SJCRH30 (cell line): ENCODE measurements at places on chromosomes 6 and 20. TPM values are rescaled to one million over a fixed set of nuclear protein-coding genes. Genes with fewer than 3 reads are reported as not detected.
A peak's percentile ranks its signal among the peaks of the same experiment; 100 is the strongest.

GRCh38 chr6:157822245-157823000 lies 623 bp upstream of the SNX9 start:
- H3K27ac ChIP-seq, result no peak overlapping the region
- H3K36me3 ChIP-seq, result no peaks in the 10 kb centered on the region
- H3K4me1 ChIP-seq, result no peaks in the 10 kb centered on the region; the same call in 1 of the 2 replicates
- DNase-seq, result no peak

DNA sequence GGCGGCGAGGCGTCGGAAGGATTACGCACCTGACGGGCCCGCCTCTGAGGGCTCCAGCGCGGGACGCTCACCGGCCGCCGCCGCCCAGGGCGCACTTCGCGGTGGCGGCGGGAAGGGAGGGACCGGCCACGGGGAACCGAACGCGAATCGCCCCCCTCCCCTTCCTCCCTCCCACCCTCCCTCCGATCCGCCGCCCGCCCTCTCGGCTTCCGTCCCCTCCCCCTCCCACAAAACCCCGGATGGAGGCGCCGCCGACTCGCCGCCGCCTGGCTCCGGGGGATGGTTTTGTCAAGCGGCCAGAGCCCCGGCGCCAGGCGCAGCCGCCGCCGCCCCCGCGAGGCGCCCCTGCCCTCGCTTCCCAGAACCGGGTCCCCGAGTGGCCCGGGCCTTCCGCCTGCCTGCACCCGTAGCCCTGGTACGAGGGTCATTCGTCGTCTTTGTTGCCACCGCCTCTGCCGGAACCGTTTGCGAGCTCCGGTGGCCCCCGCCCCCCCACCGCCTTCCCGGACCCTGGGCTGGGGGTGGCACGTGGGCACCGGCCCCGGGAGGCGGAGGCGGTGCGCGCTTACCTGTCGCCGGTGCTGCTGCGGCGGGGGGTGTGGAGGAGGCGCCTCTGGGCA lies 398 bp downstream of the ZBTB2 start:
- H3K4me3 ChIP-seq, result peak overlapping the region; percentile 99
- H3K36me3 ChIP-seq, result peaks cover 13% of the 10 kb centered on the region
- H3K27me3 ChIP-seq, result no peaks in the 10 kb centered on the region
- peak; percentile 84 for DNase-seq
- peaks cover 13% of the 10 kb centered on the region for H3K4me1 ChIP-seq

DNA sequence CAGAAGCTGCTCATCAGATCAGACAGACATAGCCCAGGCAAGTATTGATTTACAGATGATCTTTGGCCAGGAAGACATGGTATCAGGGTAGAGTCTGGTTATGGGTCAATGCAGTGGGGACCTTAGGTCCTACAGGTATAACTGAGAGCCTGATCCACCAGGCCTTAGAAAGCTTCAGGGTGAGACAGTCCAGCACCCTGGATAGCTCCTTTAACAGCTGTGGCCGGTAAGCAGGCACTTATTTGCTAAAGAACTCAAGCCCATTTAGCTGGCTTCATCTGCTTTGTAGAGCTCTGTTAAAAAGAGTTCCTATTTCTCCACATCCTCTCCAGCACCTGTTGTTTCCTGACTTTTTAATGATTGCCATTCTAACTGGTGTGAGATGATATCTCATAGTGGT lies 39.6 kb downstream of the ESR1 start:
- no peaks in the 10 kb centered on the region for H3K4me1 ChIP-seq
- H3K36me3 ChIP-seq, result no peaks in the 10 kb centered on the region
- H3K27me3 ChIP-seq, result no peaks in the 10 kb centered on the region
- no peak overlapping the region for H3K4me3 ChIP-seq
- peak; percentile 69 for DNase-seq

DNA sequence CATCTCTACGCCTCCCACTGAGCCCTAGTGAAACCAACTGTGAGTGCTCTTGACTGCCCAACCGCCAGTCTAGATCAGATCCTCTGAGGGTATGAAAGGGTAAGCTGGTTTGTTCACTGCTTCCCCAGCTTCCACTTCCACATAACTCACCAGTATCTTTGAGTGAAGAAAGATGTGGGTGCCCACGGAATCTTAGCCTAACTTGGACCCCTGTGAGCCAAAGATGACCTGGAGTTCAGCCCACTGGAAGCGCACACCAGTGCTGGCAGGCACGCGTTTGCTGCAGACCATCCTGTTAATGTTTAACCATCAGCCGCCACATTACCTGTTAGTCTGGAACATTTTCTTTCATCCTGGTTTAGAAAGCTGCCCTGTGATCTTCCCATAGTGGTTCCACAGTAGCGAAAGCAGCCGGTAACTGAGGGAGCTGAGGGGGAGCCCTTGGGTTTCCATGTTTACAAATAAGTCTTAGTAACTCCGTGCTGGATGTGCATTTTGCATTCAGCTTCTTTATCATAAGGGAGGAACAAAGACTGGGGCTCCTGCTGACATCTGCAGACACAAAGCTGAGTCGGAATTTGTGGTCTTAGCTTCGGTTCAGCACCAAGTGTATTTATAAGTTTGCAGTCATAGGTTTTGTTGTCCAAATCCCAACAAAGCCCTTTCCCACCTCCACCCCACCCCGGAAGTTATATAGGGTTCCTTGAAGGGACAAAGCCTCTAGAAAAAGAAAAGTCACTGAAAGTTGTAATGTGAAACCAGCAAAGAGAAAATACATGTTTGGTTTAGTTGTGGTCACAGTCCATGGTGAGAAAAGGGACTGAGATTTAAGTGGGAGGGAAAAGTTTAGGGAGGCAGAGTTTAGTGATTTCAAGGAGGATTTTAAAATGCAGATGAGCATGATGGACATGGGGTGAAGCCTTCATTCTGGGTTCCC lies 71.0 kb downstream of the SSR1 start:
- no peaks in the 10 kb centered on the region for H3K36me3 ChIP-seq
- no peaks in the 10 kb centered on the region for H3K27me3 ChIP-seq
- DNase-seq, result peak; percentile 30
- H3K4me3 ChIP-seq, result no peak overlapping the region

DNA sequence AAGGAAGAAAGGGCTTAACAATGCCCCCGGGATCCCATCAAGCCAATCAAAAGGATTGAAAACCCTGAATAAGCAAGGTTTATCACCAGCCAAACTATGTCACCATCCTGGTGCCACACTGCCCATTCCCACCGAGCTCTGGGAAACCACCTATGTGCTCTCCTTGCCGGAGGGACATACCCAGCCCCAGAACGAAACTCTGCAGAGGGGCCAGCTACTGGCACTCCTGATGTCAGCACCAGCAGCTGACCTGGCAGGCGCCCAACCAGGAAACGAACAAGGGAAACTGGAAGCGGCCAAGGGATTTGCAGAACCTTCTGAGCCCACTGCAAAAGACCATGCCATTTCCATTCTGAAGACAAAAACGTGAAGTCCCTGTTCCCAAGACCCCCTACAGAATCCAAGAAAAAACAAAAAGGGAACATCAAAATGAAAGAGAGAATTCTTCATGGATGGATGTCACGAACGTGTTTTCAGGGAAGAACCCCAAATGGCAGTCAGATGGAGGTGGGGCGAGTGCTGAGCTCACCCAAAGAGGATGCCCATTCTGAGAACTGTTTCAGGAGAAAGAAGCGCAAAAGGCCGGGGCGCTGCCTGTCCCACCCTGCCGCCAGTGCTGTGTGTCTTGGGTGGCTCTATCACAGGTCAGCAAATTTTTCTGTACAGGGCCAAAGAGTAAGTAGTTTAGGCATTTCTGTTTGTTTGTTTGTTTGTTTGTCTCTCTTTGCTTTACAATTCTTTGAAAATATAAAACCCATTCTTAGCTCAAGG lies 305.2 kb downstream of the ESR1 start:
- no peak overlapping the region for H3K4me3 ChIP-seq
- peak; percentile 60 for DNase-seq
- H3K27ac ChIP-seq, result no peak overlapping the region
- no peaks in the 10 kb centered on the region for H3K36me3 ChIP-seq
- peaks cover 11% of the 10 kb centered on the region; the same call in 1 of the 2 replicates for H3K4me1 ChIP-seq

DNA sequence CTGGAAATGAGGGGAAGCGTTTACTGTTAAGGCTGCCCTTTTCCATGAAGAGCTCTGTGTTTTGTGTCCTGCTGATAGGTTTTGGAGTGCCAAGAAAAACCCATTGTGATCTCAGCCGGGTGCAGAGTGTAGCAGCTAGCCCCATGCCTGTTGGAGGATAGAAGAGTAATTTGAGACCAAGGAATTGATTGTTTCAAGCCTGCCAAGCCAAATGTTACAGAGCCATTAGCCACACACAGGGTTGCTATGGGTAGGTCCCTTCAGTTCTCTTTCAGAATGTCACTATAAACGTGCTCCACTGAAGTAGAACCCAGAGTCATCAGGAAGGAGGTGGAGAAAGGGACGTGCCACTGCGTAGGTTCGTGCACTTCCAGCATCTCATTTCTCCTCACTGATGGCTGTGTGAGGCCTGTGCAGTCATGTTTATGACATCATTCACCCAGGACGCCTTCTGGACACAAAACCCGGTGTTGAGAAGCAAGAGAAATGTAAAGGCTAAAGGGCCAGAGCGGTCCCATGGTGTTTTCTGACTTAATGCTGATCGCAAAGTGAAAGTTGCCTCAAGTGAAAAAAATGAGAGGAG lies 6.6 kb downstream of the GMPR start:
- H3K27ac ChIP-seq, result no peak overlapping the region
- DNase-seq, result no peak
- no peak overlapping the region for H3K4me3 ChIP-seq
- H3K36me3 ChIP-seq, result no peaks in the 10 kb centered on the region; the same call in 1 of the 2 replicates

- H3K4me3 ChIP-seq, result peak overlapping the region; percentile 65
- 0 out of 2 replicates have a peak, but pooled peaks cover 4% of the 10 kb centered on the region for H3K4me1 ChIP-seq
- no peaks in the 10 kb centered on the region for H3K27me3 ChIP-seq
- peak overlapping the region; percentile 65 for H3K27ac ChIP-seq
- peak; percentile 47 for DNase-seq
Observed at GRCh38 chr6:28867086-28867409, 56.7 kb downstream of the TRIM27 start.

DNA sequence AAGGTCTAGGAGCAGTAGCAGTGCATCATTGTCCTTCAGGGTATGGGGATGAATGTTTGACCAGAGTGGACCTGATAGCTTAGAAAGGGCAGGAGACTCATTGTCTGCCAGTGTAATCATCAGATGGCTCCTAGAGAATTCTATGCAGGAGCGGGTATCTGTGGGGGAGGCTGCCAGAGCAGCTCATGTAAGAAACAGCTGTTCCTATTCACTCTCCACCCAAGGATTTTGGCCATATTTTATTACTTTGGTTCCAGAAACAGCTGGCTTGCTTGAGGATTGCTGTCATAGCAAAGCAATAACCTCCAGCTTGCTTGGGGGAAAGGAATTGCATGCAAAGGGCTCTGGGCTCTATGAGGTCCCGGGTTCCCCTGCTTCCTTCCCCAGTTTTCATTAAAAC lies 44.1 kb downstream of the RALY start:
- H3K27me3 ChIP-seq, result no peaks in the 10 kb centered on the region
- H3K4me1 ChIP-seq, result peaks cover 27% of the 10 kb centered on the region
- peak; percentile 87 for DNase-seq

GRCh38 chr6:101666256-101666655 lies 272.7 kb downstream of the GRIK2 start:
- no peak overlapping the region for H3K27ac ChIP-seq
- H3K4me3 ChIP-seq, result no peak overlapping the region
- peak; percentile 20 for DNase-seq
- no peaks in the 10 kb centered on the region for H3K27me3 ChIP-seq
- no peaks in the 10 kb centered on the region for H3K36me3 ChIP-seq
- no peaks in the 10 kb centered on the region for H3K4me1 ChIP-seq

- H3K27ac ChIP-seq, result no peak overlapping the region
- H3K4me3 ChIP-seq, result no peak overlapping the region
- H3K4me1 ChIP-seq, result no peaks in the 10 kb centered on the region
- no peaks in the 10 kb centered on the region; the same call in 1 of the 2 replicates for H3K27me3 ChIP-seq
Observed at GRCh38 chr6:156461647-156462046, 315.5 kb upstream of the ARID1B start.

DNA sequence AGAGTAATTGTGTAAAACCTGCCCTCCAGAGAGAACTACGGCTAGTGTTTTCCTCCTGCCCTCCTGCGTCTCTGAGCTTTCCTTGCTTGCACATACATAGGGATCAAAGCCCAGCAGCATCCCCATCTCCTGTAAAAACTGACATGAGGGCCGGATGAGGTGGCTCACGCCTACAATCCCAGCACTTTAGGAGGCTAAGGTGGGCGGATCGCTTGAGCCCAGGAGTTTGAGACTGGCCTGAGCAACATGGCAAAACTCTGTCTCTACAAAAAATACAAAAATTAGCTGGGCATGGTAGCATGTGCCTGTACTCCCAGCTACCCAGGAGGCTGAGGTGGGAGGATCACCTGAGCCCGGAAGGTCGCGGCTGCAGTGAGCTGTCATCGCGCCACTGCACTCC lies 40.3 kb upstream of the SMIM29 start:
- DNase-seq, result no peak
- H3K36me3 ChIP-seq, result peaks cover 3% of the 10 kb centered on the region; the same call in 1 of the 2 replicates
- H3K4me3 ChIP-seq, result no peak overlapping the region

DNA sequence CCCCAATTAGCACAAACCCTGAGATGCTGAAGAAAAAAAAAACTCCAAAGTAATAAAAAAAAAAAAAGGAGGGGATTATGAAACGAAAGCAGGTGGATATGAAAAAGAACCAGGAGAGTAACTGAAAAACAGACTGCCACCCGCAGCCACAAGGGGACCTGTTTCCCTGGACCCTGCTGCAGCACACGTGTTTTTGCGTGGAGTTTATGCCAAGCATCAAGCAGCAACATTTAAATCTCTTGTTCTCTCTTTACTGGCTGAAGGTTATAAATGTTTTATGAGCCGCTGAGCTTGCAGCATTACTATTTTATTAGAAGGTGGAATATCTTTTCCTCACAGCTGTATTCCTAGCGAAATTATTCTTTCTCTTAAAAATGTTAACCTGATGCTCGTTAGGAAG lies 131.6 kb upstream of the OLIG3 start:
- H3K4me1 ChIP-seq, result peaks cover 5% of the 10 kb centered on the region; the same call in 1 of the 2 replicates
- H3K27ac ChIP-seq, result no peak overlapping the region
- no peaks in the 10 kb centered on the region for H3K36me3 ChIP-seq
- no peak overlapping the region for H3K4me3 ChIP-seq

- H3K4me3 ChIP-seq, result no peak overlapping the region
- no peaks in the 10 kb centered on the region for H3K4me1 ChIP-seq
Observed at GRCh38 chr6:23282252-23283021, 713.1 kb downstream of the HDGFL1 start.

GRCh38 chr20:46060301-46060881 lies 29.4 kb downstream of the NCOA5 start:
- no peak overlapping the region for H3K4me3 ChIP-seq
- peaks cover 19% of the 10 kb centered on the region for H3K4me1 ChIP-seq
- H3K27me3 ChIP-seq, result no peaks in the 10 kb centered on the region
- DNase-seq, result no peak
- peaks cover 51% of the 10 kb centered on the region for H3K36me3 ChIP-seq

The ADGRF5 gene
- 0.30 and 0.35 TPM in 2 replicates for total RNA-seq

The RFX6 gene
- not detected in 2 replicates for total RNA-seq

The CASS4 gene
- total RNA-seq, result 4.9 and 5.1 TPM in 2 replicates

The SRXN1 gene
- total RNA-seq, result 6.7 and 7.0 TPM in 2 replicates

The WFDC10B gene
- not detected in 2 replicates for total RNA-seq

The ZC3H12D gene
- total RNA-seq, result not detected in 2 replicates

The MCCD1 gene
- not detected in 2 replicates for total RNA-seq

The OXT gene
- not detected in 2 replicates for total RNA-seq

The CLVS2 gene
- not detected in 2 replicates for total RNA-seq

The RNF144B gene
- 0.05 and 0.20 TPM in 2 replicates for total RNA-seq

The DSN1 gene
- total RNA-seq, result 66.6 and 75.3 TPM in 2 replicates

The MMP24 gene
- not detected in 2 replicates for total RNA-seq

The SPATA25 gene
- 2.1 and 2.8 TPM in 2 replicates for total RNA-seq

The DACT2 gene
- total RNA-seq, result not detected in 2 replicates

The C20orf141 gene
- total RNA-seq, result not detected in 2 replicates

The NRSN1 gene
- total RNA-seq, result not detected in 2 replicates

The HEY2 gene
- total RNA-seq, result 0.15 and 0.22 TPM in 2 replicates

The RHAG gene
- total RNA-seq, result not detected in 2 replicates
